T-helper 9 cell (primary cell): ENCODE measurements at places on chromosomes 6 and 20.

DNA sequence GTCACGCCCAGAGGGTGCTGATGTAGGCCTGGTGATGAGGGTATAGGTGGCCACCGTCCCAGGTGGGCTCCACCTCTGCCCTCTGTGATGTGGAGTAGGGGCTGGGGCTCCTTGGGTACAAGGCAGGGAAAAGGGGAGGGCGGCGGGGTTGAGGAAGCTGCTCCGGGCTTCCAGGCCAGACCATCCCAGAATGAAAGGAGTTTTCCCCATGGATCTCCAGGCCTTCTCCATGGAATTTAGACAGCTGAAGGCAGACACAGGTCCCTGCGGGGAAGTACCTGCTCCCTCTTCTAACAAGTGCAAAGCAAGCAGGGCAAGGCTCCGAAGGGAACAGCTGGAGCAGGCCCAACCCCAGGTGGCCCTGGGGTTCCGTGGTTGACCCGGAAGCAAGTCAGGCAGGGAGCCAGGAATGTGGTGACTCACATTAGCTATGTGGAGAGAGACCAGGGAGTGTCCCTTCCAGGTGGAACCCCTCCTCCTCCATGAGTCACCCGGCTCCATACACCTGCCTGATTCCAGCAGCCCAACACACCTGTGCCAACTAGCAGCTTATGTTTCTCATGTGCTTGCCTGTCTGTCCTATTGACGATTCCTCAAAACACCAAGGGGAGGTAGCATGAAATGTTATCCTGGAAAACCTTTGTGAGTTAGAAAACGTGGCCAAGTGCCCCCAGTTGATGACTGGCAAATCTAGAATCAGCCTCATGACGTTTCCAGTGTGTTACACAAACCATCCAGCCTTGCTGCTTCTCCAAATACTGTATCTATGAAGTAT, 59.7 kb upstream of the SNX9 start:
- DNase-seq: no peak

DNA sequence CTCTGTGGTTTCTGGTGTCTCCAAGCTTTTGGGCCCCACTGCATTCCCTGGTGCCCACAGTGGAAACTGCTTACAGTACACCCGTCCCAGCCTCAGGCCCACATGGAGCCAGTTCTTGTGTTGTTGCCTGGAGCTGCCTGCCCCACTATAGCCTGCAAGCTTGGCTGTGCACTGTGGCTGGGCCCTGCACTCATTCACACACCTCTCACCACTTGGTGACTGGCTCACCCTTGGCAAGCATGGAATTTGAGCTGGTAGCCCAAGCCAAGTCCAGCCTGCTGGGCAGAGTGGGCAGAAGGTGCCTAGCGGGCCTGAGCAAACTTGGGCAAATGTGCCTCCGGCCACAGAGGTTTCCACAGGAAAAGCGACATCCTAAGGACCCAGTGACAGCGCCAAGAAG, 472.3 kb downstream of the MMUT start:
- no peak for DNase-seq

- DNase-seq: no peak
Measured at GRCh38 chr6:119312441-119312840, 37.1 kb downstream of the MAN1A1 start.

DNA sequence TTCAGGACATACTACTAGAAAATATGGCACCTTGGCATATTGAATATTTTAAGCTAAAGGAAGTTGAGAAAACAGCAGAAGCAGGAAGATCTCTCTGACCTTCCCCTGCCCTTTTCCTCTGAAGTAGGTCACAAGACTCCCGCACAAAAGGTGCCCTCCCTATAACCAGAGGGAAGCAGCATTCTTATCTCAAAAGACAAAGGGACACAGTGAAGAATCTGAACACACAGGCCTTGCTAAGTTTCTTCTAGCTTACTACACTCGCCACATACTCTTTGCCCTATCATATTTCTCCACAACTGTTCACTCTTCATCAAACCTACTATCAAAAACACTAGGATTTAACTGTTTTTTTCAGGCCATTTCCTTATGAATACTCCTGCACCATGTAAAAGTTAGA, 151.2 kb downstream of the ELOVL4 start:
- DNase-seq: no peak

- no peak for DNase-seq
Measured at GRCh38 chr6:71367756-71368155, 79.1 kb downstream of the OGFRL1 start.
